ENCODE measurements at places on chromosomes 1 and 21.

DNA sequence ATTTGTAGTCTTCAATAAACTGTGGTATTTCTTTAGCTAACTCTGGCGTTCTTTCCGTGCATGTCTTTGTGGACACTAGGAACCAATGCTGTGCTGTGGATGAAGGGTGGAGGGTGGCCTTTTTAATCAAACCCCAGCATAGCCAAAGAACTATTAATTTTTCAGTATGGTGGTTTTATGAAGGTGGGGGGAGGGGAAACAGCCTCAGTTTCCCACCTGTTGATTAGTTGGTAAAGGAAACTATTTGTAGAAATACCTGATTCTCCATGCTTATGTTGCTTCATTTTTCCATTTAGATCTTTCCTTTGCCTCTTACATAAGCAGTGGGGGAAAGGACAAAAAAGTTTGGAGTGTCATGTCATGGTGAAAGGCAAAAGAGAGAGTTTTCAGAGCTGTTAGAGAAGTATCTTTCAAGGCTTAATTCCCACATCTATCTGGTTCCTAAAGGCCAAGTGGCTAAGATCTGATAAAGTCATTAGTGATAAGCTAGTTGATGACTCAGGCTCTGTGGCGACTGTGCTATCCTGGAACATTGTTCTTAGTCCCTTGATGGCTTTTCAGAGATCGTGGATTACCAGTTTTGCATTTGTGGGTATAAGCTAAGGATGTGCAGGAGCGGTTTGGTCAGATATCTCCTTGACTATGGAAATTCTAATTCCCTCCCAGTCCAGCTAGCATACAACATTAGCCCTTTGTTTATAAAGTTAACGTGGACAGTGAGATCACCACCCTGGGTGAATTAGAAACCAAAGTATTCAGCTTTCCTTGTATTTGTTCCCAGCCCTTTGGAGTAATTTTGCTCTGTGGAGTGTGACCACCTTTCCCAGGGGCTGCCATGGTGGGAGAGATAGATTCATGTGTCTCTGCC lies 8.7 kb upstream of the HAX1 start:
- no peak for DNase-seq

DNA sequence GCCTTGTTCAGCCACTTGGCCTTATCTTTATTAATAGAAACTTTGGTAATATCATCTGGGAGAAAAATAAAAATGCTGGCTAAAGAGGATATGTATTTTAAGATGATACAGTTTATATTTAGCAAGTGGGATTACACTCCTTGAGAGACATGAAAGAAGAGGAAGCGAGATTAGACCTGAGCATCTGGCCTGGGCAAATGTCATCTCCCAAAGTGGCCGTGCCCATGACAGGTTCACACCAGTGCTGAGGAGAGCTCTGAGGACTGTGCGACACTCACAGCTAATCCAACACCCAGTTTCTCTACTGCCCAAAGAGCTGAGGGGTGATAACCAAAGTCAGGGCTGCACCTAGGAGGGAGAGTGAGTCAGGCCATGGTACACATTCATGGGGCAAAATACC lies 121.7 kb upstream of the DUSP10 start:
- DNase-seq = no peak

DNA sequence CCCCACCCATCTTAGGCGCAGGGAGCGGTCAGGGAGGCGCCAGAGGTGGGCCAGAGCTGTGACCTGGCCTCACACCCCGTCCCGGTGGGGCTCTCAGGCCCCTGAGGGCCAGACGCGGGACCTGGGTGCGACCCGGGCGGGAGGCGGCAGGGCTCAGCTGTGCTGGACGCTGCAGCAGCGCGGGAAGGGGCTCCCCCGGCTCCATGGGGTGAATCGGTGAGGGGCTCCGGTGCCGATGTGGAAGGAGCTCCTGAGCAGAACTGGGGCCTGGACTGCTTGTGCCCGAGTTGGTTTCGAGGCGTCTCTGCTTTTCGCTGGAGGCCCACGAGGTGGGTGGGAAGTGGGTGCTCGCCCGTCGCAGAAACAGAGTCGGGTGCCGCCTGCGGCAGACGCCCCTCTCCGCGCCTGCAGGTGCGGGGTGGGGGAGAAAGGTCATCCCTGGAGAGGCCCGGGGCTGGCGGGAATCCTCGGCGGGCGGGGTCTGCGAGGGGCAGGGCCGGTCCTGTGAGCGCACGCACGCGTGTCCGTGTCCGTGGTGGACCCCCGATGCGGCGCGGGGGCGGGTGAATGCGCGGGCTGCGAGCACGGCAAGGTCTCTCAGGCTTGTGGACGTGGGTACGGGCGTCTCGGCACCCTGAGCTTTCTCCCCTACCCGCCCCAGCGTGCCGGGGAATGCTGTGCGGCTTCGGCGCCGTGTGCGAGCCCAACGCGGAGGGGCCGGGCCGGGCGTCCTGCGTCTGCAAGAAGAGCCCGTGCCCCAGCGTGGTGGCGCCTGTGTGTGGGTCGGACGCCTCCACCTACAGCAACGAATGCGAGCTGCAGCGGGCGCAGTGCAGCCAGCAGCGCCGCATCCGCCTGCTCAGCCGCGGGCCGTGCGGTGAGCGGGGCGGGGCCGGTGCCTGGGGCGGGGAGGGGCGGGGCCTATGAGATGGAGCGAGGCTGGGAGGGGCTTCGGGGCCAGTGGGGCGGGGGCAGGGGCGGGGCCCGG lies 20.4 kb downstream of the AGRN start:
- peak; percentile 99 for DNase-seq

DNA sequence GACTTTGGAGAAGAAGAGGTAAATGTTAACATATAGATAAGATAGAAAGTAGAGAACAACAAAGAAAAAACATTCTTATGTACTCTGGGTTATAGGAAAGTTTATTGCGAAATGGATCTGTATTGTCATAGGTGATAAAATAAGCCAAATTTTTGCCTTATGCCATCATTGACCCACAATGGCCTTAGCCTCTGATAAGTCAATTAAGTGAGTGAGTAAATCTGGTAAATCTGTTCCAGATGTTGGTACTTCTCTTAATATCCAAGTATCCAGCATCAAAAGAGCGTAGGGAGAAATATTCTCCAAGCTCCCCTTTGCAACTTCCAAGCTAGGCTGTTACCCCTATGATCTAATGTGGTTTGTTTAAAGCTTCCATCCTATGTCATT lies 38.3 kb upstream of the CLCA4 start:
- DNase-seq = no peak

- peak; percentile 63 for DNase-seq
Measured at GRCh38 chr21:46226920-46227599, 1.5 kb downstream of the LSS start.

DNA sequence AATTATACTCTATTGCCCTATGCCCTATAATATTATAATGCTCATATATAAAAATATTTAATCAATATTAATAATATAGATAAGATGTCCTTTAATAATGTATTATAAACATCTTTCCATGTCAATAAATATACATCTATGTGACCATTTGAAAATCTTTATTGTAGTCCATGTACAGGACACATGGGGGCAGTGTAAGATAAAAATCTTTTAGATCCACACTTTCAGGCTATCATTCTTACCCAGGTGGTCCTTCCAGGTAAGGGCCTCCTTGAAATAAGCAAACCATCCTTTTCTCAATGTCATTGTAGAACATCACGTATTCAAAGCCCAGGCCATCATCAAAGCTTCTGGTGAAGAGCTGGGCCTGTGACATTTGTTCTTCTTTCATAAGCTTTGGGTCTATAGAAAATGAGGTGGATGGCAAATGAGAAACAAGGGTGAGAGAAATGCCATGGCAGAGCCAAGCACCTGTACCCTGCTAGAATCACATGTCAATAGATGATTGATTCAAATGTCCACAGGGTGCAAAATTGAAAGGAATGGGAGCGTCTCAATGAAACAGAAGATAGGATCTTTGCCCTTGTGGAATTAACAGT lies 20.2 kb downstream of the THEM4 start:
- peak; percentile 33 for DNase-seq

DNA sequence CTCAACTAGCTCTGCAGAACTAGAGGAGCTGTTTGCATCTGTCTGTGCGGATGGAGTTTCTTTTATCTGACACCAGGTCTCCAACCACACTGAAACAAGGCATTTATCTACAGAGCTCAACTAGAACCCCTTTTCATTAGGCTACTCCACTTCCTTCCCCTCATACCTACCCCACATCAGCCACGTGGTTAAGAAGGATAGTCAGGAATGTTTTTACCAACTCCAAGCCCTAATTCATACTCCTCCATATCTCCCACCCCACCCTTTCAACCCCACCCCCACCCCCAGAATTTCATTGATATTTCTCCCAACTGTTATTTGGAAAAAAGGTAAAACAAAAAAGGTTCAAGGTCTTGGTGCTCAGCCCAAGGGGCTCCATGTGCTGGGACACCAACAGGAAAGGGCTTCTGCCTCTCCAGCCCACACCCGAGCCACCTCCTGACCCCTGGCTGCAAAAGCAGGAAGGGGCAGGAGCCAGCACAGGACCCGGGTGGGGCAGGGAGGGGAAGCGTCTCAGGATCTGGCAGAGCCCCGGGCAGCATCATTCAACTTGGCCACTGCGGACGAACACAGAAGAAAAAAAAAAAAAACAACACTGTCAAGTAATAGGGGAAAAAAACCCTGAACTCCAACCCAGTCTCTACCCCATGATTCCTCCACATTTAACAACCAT lies 7.0 kb downstream of the ENSA start:
- peak; percentile 22 for DNase-seq

DNA sequence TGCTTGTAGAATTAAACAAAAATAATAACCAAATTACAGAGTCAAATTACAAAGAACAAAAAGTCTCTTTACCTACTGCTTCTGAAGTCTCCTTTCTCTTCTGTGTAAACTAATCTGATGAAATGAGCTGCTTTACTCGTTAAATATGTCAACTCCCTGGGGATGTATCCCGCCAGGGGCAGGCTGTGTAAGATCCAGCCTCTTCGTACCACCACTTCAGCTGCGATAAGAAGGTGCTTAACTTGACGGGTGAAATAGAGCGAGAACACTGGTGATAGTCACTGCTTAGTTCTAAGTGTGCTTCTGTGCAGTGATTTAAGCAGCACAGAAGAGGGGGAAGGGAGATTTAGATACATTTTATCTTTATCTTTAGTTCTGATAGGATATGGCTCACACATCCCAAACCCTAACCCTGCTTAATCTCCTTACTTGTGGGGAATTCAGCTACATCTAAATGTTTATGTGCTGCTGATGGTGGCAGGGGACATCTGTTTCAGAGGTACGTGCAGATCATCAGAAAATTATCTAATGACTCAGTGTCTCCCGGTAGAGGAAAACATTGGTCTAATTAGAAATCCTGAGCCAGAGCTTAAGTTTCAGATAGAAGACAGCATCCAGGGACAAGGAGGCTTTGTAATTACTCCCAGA lies 46.0 kb downstream of the RHOU start:
- no peak for DNase-seq

GRCh38 chr1:43531906-43532584 lies 1.4 kb downstream of the PTPRF start:
- no peak for DNase-seq

Data from GM13977 (cell line).